ENCODE measurements at places on chromosomes 3 and 15.

DNA sequence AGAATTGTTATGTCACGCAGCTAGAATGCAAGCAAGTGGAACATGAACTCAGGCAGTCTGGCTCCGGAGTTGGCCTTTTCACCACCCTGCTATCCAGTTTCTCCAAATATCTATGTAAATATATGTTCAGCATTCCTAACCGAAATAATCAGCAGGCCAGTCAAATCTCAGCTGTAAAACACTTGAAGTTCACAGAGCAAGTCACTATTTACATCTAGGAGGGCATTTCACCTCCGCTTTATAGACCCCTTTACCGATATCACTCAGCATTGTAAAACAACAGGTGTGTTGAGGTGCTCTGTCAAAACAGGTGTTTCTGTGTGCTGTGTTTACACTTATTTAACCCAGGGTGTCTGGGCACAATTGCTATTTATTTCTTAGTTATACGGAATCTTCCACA, 12.2 kb upstream of the HES1 start:
- no peak for DNase-seq

- no peak for DNase-seq
Measured at GRCh38 chr15:75420698-75421097, 30.8 kb downstream of the SIN3A start.

GRCh38 chr3:78846718-78847117, 921.1 kb downstream of the ROBO1 start:
- no peak for DNase-seq

DNA sequence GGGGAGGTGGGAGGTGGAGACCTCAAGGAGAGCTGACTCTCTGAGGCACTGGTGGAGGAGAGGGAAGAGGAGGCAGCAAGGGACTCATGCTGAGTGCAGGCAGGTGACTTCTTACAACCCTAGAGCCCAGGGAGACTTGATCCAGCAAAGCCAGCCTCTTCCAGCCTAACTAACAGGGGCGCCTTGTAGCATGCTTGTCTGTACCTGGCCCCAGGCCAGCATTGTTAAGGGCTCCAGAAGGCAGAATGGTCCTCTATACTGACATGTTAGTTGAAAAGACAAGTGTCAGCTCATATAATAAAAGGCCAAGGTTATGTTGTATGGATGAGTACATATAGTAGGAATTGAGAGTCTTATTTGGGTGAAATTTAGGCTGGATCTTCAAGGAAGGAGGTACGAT, 65.4 kb downstream of the CHDH start:
- DNase-seq = no peak

DNA sequence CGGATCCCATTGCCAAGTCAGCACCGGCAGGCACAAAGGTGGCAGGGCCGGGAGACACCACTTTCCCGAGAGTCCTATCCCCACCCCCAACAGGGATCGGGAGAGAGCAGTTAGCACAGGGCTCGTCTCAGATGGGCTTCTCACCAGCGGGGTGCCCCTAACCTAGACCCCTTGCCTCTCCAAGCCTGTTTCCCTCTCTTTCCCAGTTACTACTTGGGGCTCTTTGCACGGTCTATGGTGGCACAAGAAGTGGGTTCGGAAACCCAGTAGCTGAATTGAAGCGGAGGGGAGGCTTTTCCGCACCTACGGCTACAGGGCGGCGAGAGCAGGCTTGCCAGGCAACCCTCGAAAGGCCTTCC, 383 bp upstream of the EFCC1 start:
- no peak for DNase-seq

DNA sequence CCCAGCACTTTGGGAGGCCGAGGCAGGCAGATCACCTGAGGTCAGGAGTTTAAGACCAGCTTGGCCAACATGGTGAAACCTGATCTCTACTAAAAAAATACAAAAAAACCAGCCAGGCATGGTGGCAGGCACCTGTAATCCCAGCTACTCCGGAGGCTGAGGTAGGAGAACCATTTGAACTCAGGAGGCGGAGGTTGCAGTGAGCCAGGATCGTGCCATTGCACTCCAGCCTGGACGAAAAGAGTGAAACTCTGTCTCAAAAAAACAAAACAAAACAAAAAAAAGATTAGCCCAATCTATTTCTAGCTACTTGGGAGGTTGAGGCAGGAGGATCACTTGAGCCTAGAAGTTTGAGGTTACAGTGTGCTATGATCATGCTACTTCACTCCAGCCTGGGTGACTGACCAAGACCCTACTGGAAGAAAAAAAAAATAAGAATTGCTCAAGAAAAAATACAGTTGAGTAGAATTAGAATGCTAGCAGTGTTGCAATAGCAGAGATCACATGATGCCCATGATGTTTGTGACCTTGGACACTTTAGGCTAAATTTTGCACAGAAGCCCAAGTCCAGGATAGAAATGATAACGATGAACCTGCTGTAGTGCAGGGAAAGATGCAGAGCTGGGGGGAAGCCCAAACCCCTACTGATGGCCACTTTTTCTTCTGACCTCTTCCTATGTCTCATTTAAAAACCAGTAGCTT, 162.2 kb downstream of the LPP start:
- no peak for DNase-seq

- no peak for DNase-seq
Measured at GRCh38 chr3:48306860-48307530, 26.5 kb downstream of the SPINK8 start.

DNA sequence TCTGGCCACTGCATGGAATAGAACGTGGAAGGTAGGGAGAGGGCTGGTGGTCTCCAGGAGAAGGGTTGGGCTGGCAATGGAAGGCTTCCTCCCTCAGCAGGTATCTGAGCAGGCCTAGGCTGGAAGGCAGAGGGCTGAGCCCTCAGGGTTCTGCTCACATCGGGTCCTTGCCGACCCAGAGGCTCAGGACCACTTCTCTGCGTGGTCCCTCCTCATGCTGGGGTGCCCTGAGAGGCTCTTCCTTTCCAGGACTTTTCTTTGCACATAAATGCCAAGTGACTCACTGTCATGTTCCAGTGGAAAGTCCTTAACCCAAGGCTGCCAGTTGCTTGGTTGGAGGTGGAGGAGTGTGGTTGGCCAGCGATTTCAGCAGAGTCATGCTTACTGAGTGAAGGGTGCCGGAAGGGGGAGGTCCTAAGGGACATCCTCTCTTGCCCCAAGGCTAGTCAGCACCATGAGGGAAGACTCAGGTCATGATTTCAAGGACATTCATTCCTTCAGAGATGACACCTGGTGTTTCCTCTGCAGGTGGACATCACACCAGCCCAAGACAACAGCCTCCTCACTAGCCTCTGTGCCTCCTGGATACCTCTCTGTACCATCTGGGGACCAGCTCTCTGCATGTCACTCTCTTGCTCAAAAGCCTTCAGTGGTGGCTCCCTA, 8.2 kb downstream of the SLC6A6 start:
- DNase-seq = peak; percentile 91

GRCh38 chr3:5579139-5579602, 391.7 kb downstream of the EDEM1 start:
- no peak for DNase-seq

DNA sequence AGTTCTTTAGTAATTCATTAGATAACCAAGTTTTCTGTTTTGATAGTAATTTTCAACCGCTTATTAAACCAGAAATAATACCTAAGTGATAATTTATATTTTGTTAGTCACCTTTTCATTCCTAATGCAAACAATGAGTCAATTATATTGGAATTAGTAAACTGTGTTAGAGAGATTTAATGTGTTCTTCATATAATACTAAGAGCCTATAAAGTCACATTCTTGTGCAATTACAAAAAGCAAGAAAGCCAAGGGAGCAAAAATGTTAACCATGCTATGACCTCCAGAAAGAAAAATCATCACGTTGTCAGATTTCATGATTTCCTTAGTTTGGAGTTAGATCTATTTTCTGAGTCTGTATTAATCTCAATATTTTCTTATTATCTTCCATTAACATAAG, 108.8 kb upstream of the SAMMSON start:
- DNase-seq = no peak

- no peak for DNase-seq
Measured at GRCh38 chr15:93036951-93037819, 51.8 kb downstream of the RGMA start.

DNA sequence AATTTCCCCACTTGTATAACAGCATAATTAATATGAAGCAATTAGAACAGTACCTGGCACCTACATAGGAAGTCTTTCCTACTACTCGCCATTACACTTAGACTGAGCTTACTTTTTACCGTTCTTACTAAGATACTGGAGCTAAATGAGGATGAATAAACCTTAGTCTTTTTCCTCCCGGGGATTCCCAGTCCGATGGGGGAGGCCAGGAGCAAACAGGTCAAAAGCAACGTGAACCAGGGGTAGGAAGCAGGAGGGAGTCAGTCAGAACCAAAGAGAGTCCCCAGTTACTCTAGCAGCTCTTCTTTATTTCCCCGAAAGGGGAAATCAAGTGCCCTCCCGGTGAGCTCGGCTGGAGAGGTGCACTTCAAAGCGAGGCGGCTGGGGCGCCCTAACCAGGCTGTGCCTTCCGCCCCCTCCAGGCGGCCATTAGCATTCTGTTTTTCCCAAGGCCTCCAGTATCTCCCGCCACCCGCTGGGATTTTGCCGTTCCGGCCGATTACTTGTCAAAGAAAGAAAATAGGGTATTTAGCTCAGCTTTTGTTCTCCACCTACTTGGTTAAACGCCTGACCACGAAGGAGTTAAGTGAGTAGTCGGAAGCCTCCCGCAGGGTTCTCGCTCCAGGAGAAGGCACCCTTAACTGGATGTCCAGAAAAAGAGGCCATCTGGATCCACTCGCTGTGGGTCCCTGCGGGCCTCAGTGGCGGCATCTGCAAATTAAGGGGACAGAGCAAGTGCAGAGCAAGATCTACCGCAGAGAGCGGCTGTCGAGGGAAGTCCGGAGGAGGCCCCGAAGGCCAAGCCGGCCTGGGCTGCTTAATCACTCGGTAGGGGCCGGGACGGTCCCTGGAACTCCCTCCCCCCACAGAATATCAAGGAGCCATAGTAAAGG, 6.3 kb upstream of the EOMES start:
- DNase-seq = no peak

- DNase-seq = no peak
Measured at GRCh38 chr15:51496246-51496645, 126.3 kb downstream of the DMXL2 start.

All from hematopoietic multipotent progenitor cell treated with erythropoietin and hydrocortisone succinate and interleukin-3 and kit ligand, for 8 days (in vitro differentiated cells).